ENCODE measurements at places on chromosomes 6 and 20.

DNA sequence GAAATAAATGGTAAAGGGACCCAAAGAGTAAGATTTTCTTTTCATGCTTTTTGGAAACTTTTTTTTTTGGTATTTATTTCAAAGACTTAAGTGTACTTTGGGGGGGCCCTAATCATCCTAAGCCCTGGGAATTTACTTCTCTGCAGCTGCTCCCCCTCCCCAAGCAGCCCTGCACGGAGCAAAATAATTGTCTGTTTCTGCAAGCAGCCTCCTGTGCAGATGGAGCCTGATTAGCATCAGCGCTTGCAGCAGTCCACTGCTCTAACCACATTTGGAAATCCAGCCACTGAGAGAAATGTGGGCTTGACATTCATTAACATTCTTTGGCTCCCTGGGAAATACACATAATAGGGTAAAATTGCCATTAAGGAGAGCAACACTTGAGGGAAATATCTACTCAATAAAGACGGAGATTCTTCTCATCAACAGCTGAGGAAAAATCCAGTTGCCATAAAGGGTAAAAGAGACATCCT, 309.2 kb upstream of the MAP3K7 start:
- DNase-seq, result no peak

GRCh38 chr6:26520237-26520849, 17.8 kb upstream of the HMGN4 start:
- no peak for DNase-seq

DNA sequence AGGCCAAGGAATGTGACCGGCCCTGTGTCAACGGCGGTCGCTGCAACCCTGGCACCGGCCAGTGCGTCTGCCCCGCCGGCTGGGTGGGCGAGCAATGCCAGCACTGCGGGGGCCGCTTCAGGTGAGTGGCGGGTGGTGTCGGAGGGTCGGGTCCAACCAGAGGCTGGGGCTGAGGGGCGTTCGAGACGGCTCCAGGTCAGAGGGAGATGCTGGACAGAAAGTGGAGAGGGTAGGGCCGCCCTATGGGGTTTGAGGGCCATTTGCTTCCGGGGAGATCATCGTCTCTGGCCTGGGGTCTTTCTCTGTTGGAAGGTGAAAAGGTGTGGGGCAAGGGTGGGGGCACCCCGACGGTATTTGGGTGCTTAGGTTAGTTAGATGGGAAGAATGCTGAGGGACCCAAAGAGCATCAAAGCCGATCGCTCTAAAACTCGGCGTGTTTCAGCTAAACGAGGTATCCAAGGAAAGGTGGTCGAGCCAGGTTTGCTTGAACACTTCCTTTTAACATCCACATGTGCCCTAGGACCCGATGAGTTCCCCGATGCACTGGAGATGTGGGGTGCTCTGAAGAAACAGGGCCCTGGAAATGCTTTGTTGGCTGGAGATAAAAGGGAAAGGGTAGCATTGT, 691 bp downstream of the ATRN start:
- no peak for DNase-seq

- DNase-seq, result peak; percentile 87
These were observed at the start of gene LAMA4 for GRCh38 chr6:112253841-112254816. Gene LAMA4 (minus strand): TSS chr6:112254567. CDS start chr6:112254150, 417 bp downstream.

DNA sequence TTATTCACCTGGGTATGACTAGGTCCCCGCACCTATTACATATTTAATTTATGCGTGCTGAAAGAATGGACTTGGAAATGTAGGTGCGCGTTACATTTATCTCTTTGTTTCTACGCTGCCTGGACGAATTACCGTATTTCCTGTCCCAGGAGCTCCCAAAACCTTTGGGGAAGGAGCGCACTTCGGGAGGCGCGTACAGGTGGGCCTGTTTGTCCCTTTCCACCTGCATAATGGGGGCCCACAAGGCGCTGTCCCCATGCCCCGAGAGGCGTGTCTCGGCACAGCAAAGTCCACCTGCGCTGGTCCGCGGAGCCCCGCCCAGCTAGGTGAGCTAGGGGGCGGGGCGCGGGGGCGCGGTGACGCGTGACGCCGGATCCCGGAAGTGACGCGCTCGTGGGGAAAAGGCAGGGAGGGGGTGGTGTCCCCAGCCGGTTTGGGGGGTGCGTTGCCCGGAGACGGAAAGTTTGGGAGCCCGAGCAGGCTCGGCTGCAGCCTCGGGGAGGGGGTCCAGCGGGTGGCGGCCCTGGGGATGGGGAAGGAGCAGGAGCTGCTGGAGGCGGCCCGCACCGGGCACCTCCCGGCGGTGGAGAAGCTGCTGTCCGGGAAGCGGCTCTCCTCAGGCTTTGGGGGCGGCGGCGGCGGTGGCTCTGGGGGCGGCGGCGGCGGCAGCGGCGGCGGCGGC, at the start of gene ANKS1A:
Gene ANKS1A (plus strand): TSS at position 382 of the 682 bp plus-strand sequence. CDS start 148 bp downstream, at position 530.
- DNase-seq, result peak; percentile 80
